Stimulated activated CD4-positive, alpha-beta T cell treated with anti-CD3 and anti-CD28 coated beads, Interleukin-1b, Interleukin-23, amount 100 ng/mL, for 4 hours (primary cell): ENCODE measurements at places on chromosomes 2 and 18.

- no peak for DNase-seq
Observed at GRCh38 chr18:70280007-70280925, 8.6 kb upstream of the SOCS6 start.

GRCh38 chr2:32172870-32173269, 7.2 kb downstream of the SLC30A6 start:
- no peak for DNase-seq

DNA sequence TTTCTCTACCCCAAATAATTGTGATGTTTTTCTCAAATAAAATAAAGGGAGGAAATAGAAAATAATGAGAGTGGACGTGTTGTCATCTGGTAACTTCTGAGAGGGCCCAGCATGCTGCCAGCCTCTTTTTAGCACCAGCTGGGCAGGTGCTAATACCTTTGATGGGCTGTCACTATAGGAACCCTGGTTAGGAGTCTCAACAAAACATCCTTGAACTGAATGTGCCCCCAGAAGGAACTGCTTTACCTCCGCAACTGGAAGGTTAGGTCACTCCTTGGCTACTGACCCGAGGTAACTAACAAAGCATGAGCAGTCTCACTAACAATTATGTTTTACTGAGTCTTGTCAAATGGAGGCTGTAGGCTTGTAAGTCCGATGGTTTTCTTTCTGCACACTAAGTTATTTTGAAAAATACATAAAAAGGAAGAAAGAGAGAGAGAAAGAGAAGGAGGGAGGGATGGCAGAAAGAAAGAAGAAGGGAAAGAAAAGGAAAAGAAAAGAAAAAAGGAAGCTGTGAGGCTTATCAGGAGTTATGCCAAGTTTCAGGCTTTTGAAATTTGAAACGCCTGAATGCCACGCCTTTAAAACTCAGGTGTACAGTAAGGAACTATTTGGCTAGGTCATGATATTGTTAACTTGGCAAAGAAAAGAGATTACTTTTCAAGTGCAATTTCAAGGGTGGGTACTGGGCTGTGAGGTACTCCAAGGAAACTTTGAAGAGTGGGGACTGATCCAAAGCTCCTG, 91.0 kb downstream of the TGIF1 start:
- DNase-seq, result no peak

GRCh38 chr2:30354621-30355020, 92.4 kb upstream of the LCLAT1 start:
- no peak for DNase-seq

- no peak for DNase-seq
Observed at GRCh38 chr2:206323486-206323885, 49.0 kb downstream of the ZDBF2 start.

GRCh38 chr2:30237239-30237965, 6.1 kb downstream of the LBH start:
- DNase-seq, result no peak

DNA sequence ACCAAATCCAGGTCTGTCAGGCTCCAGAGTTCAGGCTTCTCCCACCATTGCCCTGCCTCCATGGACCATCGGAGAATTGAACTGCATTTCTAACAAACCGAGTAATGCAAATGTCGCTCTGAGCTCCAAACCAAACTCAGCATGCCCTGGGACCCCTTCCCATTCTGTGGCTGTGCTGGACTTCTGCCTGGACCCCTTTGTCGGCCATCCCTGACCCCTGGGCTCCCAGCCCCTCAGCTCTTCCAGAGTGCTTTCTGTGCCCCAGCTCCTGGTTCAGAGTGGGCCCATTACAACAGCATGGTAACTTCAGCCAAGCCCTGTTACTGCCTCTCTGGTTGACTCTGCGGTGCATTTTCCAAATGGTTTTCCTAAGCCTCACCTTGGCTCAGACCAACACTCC, 55.1 kb upstream of the MAPRE3 start:
- DNase-seq, result no peak
